ENCODE measurements at places on chromosomes 5 and 9.

GRCh38 chr9:84834426-84834825 is 164.9 kb downstream of the NTRK2 start:
- no peak for DNase-seq

- no peak for DNase-seq
Observed at GRCh38 chr9:15404171-15404570, 18.5 kb upstream of the SNAPC3 start.

DNA sequence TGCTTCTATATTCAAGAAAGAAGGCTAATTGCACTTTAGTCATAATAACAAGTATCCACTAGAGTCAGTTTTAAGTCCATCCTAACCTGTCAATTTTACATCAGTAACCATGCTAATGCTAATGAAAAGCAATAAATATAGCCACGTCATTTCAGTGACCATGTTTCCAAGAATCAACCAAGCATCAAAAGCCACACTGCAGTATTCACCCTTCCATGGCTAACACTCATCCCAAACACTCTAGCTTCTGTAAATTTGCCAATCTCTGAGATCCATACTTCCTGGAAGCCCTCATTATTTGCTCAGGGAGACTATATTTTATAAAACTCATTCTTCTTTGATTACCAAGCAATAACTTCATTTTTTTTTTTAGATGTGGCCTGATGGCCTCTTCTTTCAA is 712.0 kb downstream of the CETN3 start:
- no peak for DNase-seq

DNA sequence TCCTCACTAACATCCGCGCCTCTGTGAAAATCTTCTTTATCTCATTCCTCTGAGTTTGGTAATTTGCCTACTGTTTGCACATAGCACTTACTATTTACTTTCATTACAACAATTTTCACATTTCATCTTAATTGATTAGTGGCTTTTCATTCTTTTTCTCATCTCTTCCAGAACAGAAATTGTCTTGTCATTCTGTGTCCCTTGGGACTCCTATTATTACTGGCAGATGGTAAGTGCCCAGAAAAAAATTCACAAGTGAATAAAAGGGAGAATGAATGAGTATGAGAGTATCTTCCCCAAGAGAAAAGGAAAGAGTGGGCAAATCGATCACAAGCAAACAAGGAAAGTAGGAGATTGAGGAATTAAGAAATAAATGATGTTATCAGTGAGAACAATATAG is 876.1 kb downstream of the TLE4 start:
- DNase-seq = no peak

DNA sequence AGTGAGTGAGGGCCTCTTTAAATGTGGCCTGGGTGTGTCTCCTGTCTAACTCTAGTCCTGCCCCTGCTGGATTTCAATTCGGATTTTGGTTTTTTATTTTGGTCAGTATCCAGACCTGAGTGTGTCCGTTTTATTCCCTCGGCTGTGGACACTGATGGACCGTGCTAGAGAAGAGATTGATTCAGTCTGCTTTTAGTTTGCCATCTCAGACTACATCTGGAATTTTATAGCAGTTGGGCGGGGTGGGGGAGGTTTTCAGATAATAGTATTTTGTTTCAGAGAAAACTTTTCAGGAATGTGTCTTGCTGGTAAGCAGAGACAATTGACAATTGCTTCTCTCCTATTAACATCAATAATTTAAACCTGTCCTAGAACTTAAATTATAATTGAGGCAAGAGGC is 308.1 kb downstream of the ARHGAP26 start:
- no peak for DNase-seq

DNA sequence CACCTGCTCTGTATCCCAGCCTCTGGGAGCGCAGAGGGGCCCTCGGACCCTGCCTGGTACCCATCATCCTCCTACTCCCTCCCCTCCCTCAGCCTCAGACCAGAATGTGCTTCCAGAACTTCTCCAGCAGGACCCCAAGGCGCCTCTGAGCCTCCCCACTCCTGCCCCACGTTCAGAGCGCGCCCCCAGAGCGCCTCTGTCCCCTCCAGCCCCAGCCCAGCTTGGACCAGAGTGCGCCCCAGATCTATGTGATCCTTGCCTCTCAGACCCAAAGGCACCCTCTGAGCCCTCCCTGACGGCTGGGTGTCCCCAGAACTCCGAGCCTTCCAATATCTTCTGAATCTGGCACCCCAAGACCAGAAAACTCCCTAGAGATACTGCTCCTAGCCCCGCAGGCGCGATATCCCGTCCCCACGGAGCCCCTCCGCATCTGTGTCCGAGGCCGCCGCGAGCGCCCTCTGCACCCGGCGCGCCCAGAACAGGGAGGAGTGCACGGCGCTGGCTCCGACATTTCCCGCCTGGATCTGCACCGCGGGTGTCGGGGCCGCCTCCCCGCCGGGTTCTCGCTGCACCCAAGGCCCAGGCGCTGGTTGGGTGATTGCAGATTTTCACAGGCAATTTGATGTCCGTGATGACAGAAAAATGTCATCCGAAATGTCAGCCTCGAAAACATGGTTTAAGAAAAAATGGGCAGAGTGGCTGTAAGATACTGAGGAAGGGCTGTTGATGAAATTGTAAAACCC is 522 bp downstream of the BHMT start:
- DNase-seq = no peak

DNA sequence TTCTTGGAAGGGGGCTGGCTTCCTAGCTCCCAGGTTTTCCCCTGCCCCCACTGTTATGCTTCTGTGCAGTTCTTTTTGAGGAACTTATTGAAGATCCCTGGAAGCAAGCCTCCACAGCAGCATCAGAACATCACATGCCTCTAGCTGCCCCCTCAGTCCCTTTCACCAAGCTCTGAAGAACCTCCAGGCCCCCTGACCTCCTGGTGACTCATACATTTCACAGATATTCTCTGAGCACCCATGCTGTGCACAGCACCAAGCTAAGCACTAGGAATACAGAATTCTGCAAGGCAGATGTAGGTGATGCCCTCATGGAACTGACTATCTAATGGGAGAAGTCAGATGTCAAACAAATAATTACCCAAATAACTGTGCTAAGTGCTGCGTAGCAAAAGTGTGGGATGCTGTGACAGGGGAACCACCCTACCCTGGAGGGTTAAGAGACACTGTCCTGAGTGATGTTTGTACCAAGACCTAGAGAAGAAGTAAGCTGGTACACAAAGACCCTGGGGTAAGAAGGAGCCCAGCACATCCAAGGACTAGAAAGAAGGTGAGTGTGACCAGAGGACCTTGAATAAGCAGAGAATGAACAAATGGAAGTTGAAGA is 213.7 kb upstream of the NR4A3 start:
- DNase-seq = no peak

DNA sequence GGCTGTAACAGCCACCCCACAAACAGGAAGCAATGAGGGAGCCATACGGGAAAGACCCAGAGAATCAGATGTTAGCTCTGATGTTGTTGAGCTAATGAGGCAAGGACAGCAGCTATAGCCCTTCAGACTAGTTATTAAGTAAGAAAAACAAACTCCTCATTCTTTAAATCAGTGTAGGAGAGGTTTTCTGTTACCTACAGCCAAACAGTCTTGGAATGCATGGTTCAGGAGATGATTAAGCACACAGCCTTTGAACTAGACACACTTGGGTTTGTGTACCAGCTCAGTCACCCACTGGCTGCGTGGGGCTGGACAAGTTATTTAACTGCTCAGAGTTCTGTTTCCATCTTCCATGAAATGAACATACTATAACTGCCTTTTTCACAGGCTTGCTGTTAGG is 68.1 kb downstream of the SPOCK1 start:
- DNase-seq = no peak

- DNase-seq = no peak
Observed at GRCh38 chr9:133956520-133957076, 35.5 kb downstream of the VAV2 start.

- DNase-seq = no peak
Observed at GRCh38 chr9:68793605-68794343, 88.7 kb downstream of the PIP5K1B start.

DNA sequence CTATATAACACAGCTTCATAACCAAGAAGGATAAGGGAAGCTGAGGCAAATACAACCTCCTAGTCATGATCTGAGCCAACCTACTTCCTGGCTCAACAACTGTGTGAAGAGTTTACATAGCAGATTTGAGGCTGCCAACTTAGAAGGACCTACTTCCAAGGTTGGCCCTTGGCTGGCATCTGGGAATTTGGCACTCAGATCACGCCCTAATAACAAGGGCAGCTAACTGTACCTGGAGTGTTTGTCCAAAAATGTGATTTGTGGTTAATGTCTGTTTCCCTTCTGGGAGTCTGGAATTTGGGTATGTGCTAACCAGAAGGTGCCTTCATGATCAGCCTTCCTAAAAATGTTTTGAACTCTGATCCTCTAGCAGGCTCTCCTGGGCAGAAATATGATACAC is 287.2 kb downstream of the CAAP1 start:
- DNase-seq = no peak

DNA sequence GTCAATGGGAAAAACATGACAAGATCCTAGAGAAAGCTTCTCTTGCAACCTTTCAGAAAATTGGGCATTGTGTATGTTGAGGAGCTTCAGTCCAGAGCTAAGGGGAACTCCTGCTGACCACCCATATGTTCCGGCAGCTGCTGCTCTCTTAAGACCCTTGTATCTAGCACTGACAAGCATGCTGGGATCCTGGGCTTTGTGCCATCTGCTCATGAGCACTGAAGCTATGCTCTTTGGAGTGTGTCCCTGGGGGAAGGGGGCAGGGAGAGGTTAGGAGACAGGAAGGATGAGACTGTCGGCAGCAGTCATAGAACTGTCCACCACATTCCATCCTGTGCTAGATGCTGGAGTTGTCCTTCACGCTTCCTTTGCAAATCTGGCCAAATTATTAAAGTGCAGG is 109.3 kb downstream of the JAKMIP2 start:
- DNase-seq = no peak

DNA sequence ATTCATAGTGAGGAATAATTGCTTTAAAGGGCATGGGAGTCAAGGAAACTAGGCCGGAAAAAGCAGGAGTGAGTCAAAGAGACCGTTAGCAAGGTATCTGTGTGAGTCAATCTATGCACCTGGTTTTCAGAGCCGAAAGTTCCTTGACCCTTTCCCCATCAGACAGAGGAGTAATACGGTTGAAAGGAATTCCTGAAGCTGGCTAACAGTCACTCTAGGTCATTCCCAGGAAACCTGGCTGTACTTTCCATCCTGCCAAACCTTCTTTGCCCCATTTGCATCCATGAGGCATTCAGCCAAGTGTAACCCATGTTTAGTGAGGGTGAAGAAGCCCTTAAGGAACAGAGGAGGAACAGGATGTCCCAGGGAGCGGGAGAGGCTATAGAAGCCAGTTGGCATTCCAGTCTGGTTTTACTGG is 16.2 kb downstream of the RBM18 start:
- DNase-seq = no peak

DNA sequence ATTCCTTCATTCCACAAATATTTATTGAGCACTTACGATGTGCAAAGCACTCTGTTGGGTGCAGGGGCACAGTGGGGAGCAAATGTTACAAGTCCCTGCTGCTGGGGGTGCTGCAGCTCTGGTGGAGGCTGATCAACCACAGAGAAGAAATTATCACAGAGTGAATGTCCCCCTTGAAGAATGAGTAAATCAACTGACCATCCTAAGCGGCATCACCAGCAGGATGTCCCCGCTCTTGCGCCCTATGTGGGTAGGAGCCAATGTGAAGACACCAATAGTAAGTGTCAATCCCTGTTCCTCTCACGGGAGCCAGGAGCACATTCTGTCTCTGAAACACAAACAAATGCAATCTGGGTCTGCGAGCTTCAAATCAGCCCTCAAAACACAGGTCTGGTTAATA is 47.4 kb upstream of the TBC1D9B start:
- DNase-seq = no peak

DNA sequence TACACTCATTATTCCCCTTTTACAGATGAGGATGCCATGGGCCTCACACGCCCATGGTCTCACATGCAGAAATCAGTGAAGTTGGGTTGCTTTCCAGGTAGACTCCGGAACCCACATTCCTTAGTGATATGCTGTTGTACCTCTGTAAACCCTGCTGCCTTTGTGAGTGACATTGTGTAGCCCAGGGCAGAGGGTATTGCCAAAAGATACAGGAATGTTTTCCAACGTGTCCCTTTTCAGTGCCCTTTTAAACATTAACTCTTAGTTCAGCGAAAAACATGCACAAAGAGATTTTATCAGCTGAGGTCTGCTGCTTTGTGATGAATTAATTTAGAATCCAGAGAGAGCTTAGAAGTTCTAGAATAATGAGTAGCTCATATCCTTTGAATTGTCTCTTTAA is 38.3 kb upstream of the TRMT10B start:
- no peak for DNase-seq

- no peak for DNase-seq
Observed at GRCh38 chr5:139950436-139950835, 92.7 kb downstream of the NRG2 start.

- DNase-seq = no peak
Observed at GRCh38 chr9:72276429-72276828, 88.6 kb downstream of the ZFAND5 start.

DNA sequence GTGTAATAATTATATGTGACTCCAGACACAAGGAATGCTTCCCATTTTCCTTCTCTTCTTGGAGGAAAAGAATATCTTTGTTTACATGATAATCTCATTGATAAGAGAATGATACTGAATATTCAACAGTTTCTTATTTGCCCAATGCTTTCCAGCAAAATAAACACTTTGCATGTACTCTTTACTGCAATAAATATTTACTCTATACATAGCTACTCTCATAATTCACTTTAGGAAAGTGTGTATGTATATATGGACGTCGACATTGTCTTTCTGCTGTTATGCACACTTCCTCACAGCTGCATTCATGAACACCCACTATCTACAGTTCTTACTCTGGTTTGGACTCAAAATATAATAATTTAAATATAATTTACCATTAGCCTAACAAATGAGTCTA is 617.4 kb upstream of the CDH10 start:
- no peak for DNase-seq

- no peak for DNase-seq
Observed at GRCh38 chr9:123835821-123836220, 94.1 kb downstream of the DENND1A start.

- no peak for DNase-seq
Observed at GRCh38 chr9:129319938-129320481, 141.9 kb upstream of the IER5L start.

- DNase-seq = no peak
Observed at GRCh38 chr5:155753943-155754581, 572.9 kb upstream of the SGCD start.

DNA sequence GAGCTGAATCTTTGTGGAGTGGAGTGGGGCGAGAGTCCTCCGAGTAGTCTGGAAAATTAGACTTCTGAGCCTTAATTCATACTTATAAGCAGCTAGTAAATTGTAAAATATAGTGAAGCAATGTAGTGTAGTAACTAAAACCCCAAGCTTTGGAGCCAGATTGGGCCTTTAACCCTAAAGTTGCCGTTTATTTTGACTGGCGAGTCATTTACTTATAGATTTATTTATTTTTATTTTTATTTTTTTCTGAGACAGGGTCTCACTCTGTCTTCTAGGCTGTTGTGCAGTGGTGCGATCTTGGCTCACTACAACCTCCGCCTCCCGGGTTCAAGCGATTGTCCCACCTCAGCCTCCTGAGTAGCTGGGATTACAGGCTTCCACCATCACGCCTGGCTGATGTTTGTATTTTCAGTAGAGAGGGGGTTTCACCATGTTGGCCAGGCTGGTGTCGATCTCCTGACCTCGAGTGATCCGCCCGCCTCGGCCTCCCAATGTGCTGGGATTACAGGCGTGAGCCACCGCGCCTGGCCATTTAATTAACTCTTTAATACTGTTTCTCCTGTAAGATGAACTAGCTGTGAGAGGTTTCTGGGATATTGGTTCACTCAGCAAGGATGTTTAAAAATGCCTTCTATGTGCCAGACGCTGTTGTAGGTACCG is 687 bp upstream of the RPS23 start:
- DNase-seq = no peak

GRCh38 chr5:37791321-37791720 is 48.5 kb downstream of the GDNF start:
- no peak for DNase-seq

- DNase-seq = no peak
Observed at GRCh38 chr9:109751253-109751652, 28.7 kb upstream of the PALM2AKAP2 start.

All from cortex of kidney (tissue), 1 donor.